Stimulated activated CD8-positive, alpha-beta memory T cell treated with anti-CD3 and anti-CD28 coated beads, Interleukin-2, amount 100 ng/mL, for 48 hours (primary cell): ENCODE measurements at places on chromosomes 1 and 21.

GRCh38 chr1:27374362-27375086, at the start of gene FCN3:
TSS of gene FCN3 (minus strand) at chr1:27374824. CDS start at chr1:27374818, 6 bp downstream.
- no peak for DNase-seq

DNA sequence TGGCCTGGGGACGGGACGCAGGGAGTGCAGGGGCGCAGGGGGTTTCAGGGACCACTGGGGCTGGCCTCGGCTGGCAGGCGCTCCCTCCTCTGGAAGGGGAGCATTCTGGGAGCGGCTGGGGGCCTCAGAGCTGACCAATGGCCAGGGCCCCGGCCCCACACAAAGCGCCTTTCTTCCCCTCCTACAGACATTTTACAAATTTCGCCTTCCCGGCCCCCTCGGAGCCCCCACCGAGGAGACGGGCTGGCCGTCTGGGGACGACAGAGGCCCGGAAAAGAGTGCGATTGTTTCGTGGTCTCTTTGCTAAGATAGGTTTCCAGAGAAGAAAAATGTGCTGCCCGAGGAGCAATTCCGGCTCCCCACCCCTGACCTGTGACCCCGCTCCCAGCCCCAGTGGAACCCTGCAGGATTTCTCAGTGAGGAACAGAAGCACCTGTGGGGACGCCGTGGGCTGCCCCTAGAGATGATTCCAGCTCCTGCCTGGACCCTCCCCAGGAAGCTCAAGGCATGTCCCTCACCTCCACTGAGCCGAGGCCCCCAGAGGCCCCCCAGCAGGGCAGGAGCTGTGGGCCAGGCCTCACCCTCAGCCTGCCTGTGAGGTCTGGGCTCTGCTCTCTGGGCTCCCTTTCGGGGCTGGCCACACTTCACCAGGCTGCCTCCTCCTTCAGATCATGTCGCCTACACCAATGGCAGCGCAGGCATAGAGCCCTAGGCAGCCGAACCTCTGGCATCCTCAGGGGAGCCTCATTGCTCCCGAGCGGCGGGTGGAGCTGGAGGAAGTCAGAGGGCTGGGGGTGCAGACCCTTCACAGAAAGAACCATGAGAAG, 15.0 kb upstream of the PLEKHG5 start:
- DNase-seq, result no peak

DNA sequence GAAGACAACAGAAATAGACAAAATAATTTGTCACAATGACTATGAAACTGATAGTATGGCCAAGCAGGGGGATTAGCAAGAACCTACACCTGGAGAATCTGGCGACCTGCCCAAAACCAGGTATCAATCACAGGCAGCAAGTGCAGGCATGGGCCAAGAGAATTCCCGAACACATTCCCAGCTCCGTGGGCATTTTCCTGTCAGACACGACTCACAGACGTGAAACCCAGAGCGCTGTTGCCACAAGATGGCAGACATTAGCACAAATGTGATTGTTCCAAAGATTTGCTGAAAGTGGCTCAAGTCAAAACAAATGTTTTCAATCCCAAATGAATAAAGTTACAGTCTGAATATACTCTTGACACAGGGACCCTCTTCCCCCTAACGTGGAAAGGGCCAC, 36.8 kb downstream of the HLCS start:
- no peak for DNase-seq

DNA sequence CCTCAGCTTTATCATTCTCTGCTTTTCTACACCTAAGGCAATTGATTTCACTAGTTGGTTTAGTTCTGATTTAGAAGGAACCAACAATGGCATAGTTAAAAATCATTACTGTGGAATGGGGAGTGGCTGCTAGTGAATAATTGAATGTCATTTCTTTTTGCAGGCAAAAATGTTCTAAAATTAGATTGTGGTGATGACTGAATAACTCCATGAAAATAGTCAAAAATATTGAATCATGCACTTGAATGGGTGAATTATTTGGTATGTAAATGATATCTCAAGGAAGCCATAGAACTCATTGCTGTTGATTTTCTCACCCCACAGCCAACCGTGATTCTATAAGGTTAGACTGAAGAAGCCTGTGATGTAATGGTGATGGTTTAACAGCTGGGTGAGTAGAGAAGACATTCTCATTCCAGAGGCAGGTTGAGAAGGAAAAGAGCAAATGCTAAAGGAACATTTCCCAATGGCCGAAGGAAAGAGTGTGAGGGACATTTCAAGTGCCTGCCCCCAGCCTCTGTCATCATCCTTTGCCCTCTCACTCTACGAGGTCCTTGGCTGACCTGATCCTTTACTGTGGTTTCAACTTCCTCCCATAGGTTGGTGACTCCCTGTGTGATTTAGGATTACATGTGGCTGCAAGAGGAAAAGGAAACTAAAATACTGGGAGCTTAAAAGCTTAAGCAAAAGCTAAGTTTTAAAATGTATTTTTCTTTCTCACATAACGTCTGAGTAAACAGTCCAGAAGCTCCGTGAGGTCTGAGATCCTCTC, 12.5 kb downstream of the OVAAL start:
- no peak for DNase-seq

DNA sequence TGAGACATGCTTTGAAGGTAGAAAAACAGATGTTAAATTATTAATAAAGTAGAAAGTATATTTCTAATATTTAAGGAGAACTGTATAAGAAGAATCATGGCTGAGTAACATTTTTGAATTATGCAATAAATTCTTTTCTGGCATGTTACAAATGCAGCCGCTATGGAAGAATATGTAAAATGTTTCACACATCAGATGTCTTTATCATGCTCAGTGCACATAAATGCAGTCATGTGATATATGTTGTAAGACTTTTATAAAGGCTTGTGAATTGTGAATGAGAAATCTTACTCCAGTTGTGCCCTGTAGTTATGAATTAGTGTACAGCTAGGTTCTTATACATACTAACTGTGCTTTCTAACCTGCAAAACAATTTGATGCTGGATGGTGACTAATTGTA, 53.5 kb downstream of the LRRC8B start:
- DNase-seq, result no peak

DNA sequence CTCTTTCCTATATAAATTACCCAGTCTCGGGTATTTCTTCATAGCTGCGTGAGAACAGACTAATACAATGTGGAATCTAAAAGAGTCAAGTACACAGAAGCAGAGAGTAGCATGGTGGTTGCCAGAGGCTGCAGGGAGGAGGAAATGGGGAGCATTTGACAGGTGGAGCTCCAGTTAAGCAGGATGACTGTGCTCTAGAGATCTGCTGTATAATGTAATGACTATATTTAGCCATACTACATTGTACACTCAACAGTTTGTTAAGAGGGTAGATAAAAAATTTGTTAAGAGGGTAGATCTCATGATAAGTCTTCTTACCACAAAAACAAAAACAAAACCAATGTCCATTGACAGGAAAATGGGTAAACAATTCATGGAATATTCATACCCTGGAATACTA, 82.1 kb downstream of the MT1HL1 start:
- DNase-seq, result no peak

DNA sequence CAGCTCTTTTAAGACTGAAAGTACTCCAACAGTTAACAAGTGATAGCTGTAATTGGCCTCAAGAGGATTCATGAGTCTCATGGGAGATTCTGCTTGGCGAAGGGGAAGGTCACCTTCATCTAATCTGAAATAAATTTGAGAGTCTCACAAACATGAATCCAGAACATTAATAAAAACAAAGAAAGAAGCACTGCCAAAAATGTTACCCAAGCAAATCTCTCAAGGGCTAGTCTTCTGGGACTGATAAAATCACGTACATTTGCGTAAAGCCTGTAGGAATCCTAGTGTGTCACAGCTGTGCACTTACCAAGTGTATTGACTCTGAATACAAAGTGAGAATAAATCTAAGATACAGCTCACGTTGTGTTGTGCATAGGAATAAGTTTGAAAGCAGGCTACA, 21.2 kb upstream of the NUF2 start:
- DNase-seq, result no peak

DNA sequence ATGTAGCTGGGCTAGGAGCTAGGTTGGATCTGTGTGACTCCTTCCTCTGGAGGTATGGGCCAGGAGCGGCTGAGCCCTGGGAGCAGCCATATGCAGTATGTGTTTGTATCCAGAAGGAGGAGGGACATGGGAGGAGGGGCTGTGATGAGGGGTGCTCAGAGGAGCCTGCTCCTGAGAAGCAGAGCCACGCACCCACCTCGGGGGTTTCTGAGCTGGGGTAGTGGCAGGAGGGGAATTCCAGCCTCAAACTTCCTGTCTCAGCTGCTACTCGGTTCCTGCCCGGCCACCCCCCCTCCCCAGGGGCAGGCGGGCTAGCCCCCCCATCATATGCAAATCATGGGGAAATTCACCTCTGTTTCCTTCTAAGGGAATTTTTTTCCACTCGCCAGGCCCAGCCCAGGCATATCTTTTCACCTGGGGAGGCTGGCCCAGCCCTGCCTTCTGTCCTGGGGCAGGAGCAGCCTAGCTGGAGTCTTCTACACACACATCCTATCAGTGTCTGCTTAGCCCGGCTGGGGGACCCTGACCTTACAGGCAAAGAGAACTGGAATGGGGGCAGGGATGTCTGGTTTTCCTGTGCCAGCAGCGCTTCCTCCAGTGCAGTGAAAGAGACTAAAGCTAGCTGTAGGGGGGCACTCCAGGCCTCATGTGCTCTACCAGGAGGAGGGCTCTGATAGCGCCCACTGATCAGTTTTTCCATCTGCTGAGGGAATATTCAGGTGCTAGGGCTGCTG, 3.0 kb downstream of the ZC3H12A start:
- peak; percentile 78 for DNase-seq

GRCh38 chr1:32394890-32395432, 720 bp upstream of the BSDC1 start:
- no peak for DNase-seq
